ENCODE measurements at places on chromosomes 6 and 20.

DNA sequence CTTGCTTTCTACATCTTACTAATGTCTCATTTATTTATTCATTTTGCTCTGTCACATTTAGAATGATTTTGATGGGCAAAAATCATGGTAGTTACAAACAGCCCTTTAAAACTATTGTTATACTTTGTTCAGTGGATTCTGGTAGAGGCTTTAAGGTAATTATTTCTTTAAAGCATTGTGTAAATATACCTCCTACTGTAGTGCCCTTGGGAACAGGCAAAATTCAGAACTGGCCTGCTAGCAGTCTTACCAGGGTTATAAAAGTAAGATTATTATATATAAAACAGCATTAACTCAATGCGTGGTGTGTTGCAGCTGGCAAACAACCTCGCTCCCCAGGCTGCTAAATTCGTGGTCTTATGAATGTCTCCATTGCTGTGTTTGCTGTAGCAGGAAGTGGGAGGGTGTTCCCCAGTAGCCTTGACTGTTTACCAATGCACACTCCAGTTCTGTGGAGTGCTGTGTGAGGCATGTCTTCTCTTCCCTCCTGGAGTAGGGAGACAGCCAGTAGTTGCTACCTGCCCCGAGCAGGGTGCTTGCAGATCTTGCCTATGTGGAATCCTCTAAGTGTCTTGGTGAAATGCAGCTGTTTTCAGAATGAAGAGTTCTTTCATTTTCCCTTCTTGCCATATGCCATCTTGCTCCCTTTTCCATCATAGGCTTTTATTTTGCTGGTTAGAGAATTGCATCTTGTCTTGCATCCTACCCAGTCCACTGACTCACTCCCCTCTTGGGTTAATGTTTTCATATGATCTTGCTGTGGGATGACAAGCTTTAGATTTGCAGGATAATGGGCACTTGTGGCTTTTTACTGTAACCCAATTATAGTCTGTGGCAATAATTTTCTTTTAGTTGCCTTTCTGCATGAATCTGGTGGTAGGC lies 45.3 kb downstream of the IGF2R start:
- DNase-seq, result no peak

GRCh38 chr6:108627692-108628550 lies 67.2 kb downstream of the FOXO3 start:
- DNase-seq, result no peak

GRCh38 chr6:33204415-33205190 lies at the start of gene HSD17B8:
Gene HSD17B8, plus strand, starts transcription at chr6:33204655. Its CDS starts 14 bp downstream, at chr6:33204669.
- DNase-seq, result peak; percentile 92

DNA sequence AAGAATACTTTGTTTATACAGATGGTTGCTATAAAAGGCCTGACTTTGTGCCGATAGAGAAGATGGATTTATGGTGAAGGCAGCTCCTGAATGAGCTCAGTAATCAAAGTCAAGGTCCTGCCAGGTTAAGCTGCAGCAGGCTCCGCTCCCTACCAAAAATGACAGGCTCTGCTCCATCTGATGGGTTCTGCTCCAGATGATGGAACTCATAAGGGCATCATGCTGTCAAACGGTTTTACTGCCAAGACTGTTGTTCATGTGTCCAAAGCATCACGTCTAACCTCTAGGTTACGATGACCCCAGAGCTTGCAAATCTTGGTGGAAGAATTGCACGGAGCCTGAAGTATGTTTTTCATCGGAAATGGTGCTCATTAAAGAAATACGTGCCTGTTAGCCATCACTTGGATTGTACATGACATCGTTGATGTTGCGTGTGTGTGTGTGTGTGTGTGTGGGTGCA lies 19.2 kb upstream of the PTGIS start:
- no peak for DNase-seq

- DNase-seq, result peak; percentile 65
Measured at GRCh38 chr6:32255199-32256153, 31.6 kb upstream of the NOTCH4 start.

GRCh38 chr6:132598473-132598872 lies 8.9 kb upstream of the TAAR5 start:
- DNase-seq, result no peak

DNA sequence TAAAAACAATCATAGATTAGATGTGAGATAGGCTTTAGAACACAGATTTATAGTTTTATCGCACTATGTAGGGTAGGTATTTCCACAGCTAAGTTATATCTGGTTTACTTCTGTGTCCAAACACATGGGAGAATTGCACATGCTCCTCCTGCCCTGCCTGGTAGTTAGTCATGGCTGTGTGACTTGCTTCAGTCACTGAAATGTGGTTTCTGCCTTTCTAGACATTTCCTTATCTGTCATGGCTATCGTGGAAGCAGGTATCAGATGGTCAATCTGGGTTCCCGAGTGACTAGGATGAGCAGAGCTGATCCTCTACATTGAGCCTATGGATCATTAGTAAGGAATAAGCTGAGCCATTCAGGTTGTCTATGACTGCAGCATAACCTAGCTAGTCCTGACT lies 117.8 kb upstream of the GMDS start:
- no peak for DNase-seq

- no peak for DNase-seq
Measured at GRCh38 chr6:123420512-123420911, 216.2 kb downstream of the TRDN start.

GRCh38 chr6:157550114-157550989 lies 169.4 kb downstream of the ZDHHC14 start:
- DNase-seq, result no peak

- no peak for DNase-seq
Measured at GRCh38 chr20:63890616-63891015, 4.3 kb upstream of the DNAJC5 start.

DNA sequence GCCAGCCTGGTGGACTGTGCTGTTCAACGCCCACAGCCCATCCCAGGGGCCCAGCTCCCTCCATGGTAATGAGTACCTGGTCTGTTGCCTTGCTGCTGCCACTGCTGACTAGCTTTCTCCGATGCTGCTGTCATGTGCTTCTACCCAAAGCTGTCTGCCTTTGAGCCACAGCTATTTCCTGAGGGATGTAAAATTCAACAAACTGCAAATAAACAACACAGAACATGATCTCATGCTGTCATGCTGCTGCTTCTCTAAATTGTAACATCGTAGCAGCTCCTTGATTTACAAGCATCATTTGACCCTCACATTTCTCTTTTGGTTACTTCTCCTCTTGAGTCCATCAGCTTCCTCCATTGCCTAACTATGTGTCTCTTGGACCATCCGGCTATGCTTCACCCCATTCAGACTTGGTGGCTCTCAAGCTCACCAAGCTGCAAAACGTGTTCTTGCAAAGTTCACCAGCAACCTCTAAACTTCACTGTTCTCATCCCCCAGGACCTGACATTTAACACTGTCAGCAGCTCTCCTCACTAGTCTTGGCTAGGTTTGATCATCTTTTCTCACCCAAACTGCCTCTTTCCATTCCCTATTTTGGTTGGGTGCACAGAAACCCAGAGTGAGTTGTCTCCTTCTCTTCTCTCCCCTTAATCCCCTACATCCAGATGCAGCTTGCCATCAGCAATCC lies 54.6 kb downstream of the FYN start:
- no peak for DNase-seq

DNA sequence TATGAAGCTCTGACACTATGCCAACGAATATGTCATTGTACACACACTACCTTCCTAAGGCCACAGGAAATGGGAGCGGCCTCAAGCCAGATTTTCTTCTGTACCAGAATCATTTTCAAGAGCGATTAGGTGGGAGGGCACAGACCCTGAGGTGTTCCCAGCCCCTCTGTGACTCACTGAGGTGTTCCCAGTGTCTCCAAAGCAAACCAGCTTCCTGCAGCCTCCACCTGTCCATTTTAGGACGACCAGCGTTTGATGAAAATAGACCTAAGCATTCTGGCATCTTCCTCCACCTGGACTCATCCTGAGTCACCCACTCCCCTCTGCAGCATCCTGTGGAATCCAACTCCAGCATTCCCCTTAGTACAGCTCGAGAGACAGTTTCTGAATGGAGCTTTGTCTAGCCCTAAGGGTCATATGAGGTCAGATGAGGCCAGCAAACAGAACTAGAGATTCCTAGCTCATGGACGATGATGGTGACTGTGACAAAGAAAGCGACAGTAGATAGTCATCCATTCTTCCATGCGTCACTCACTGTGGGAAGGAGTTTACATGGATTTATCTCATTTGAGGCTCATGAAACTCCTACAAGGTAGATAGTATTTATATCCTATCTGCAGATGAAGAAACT lies 203.4 kb downstream of the PTPRT start:
- peak; percentile 8 for DNase-seq

DNA sequence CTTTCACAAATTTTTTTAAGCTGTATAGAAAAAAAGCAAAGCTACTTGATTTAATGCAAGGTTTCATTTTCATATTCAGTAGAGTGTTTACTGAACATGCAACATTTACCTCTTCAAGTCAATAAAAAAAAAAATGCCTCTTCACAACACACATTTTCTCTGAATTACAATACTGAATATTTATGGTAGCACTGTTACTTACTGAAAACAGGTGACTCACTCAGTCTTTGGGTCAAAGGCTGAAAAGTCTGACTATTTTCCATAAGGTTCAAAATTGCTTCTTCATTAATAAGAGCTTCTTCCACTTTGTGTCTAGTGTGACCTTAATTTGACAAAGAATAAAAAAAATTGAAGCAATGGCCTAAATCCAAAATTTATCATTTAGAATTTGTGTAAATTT lies 101.9 kb downstream of the REV3L start:
- DNase-seq, result no peak

Measured in putamen (tissue), 1 donor.